Stimulated activated CD4-positive, alpha-beta T cell treated with anti-CD3 and anti-CD28 coated beads, TNF-alpha, amount 100 ng/mL, for 48 hours (primary cell): ENCODE measurements at places on chromosomes 3 and 15.

DNA sequence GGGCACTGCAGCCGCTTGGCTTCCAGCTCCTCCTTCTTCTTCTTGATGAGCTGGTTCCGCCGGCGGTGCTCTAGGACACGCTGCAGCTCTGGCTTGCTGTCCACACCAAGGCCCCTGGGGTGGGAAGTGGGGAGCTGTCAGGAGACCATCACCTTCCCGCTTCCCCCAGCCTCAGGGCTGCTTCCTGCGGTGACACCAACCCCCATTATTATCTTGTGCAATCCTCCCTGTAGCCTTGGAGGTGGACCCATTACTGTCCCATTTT, 10.0 kb downstream of the FAM107A start:
- DNase-seq = no peak

DNA sequence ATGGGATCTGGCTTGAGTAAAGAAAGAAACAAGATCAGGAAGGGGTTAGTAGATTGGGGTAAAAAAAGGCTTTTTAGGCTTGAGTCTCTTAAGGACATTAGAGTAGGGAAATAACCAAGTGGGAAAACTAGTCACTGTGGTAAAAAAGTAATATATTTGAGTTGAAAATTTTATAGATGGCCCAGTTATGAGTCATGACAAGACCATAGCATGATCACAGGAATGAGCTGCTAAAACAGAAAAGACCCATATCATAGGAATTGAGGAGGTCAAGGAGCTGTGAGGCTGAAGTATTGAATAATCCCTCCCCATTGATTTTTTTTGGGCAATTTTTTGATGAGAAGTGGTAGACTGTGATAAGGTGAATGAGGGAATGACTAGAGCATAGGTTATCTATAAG, 69.2 kb upstream of the TBC1D5 start:
- DNase-seq = no peak

GRCh38 chr15:36643551-36643950, 64.1 kb downstream of the CDIN1 start:
- DNase-seq = no peak

DNA sequence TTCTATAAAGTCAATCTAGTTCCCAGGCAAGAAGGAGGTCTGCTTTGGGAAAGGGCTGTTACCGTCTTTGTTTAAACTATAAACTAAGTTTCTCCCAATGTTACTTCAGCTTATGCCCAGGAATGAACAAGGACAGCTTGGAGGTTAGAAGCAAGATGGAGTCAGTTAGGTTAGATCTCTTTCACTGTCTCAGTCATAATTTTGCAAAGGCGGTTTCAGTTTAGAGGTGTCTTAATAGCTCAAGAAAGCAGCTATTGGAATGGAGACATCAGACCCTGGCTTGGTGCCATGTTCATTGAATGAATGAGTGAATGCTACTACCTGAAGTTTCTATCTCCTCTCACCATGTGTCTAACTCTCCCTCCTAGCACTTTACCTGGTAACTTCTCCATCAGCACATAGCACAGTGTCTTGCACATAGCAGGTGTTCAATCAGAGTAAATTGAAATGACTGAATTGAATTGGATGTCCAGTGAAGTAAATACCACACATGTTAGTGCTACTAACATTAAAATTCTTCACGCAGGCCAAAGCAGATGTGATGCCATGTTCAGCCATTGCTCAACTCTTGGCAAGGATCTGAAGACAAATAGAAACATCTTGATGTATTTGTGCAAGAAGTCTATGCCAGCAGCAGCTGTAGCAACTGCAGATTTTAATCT, 28.2 kb downstream of the CLEC3B start:
- DNase-seq = no peak

DNA sequence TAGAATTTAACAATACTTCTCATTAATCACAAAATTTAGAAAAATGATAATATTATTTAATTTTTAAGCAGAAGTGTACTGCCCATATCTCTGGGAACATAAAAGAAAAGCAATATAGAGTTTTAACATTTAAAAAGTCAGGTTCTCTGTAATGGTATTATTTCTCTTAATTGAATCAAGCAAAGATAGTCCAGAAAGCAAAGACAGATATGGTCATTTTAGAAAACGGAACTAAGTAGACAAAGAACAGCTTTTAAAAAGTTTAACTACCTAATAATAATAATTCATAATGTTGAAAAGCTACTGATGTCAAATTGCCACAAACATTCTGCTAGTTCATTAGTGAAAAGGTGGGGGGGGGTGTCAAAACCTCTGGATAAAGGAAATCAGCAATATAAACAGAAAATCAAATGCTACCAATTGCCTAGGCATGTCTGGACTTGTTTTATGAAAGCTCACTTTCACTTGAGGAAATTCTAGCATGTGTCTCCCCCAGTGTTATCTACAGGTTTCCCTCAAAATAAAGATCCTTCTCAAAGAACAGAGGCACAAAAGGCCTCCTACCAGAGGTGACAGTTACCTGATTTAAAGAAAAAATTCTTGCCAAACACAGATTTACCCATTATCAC, 1.7 kb downstream of the ZMAT3 start:
- no peak for DNase-seq

DNA sequence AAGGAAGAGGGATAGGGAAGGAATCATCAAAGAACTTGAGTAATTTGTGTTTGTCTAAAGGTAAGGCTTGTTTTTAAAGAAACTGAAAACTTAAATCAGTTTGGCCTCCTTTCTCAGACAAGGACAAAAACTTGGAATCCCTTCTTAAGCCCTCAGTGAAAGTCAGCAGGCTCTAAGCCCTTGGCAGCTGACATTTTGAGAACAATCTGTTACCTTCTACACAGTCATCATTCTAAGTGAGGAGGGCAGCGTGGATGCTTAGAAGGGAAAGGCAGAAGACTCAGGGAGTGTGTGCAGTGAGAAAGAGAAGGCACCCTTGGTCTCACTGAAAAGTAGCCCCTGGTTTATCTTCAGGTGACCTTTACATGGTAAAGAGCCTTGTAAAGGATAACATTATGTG, 10.8 kb downstream of the HSPBAP1 start:
- DNase-seq = no peak

DNA sequence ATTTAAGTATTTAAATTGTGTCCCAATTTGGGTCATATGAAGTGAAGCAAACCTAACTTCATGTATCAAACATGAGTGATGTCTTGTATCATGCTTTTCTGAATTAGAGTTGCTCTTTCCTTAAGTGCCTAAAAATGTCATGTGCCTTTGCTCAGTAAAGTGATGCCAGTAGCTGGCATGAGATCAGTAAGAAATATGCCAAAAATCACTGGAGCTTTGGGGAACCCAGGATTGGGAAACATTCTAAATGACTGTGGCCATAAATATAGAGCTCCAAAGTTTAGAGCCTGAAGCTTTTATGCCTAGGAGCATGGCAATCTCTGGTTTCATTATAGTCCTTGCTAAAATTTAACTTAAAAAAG, 33.8 kb downstream of the RBMS3 start:
- DNase-seq = no peak

GRCh38 chr3:5188419-5189221, 1.1 kb downstream of the EDEM1 start:
- DNase-seq = no peak

- no peak for DNase-seq
These were observed 148.5 kb upstream of the CTDSPL start for GRCh38 chr3:37712918-37713817.

GRCh38 chr3:13162549-13163320, 89.5 kb upstream of the IQSEC1 start:
- DNase-seq = no peak

DNA sequence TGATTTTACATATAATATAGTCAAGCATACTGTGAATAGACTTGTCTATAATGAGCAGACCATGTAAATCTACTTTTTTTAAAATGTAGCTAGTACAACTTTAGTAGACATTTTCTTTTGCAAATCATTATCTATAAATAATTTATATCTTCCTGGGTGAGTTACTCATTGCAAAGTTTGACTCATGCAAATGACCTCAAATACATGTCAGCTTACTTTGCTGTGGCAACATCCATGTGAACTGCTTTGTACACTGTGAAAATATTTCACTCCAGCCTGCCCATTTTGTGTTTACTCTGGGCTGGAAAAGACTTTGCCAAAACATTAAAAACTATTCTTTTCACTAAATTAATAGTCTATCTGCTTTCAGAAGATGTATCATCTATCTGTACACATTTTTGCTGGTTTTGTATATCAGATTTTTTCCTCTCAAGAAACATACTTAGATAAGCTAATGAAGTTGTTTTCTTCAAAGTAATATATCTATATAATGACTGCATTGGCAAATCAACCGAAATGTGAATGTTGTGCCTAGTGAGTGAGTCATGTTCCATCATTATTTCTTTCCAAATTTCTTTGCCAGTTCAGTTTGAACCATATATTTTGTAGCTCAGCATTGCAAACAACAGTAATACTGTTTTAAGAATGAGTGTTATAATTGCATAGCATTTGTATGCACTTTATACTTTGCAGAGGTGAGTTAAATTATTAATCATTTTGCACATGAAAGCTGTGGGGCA, 26.5 kb downstream of the IGSF10 start:
- DNase-seq = no peak

DNA sequence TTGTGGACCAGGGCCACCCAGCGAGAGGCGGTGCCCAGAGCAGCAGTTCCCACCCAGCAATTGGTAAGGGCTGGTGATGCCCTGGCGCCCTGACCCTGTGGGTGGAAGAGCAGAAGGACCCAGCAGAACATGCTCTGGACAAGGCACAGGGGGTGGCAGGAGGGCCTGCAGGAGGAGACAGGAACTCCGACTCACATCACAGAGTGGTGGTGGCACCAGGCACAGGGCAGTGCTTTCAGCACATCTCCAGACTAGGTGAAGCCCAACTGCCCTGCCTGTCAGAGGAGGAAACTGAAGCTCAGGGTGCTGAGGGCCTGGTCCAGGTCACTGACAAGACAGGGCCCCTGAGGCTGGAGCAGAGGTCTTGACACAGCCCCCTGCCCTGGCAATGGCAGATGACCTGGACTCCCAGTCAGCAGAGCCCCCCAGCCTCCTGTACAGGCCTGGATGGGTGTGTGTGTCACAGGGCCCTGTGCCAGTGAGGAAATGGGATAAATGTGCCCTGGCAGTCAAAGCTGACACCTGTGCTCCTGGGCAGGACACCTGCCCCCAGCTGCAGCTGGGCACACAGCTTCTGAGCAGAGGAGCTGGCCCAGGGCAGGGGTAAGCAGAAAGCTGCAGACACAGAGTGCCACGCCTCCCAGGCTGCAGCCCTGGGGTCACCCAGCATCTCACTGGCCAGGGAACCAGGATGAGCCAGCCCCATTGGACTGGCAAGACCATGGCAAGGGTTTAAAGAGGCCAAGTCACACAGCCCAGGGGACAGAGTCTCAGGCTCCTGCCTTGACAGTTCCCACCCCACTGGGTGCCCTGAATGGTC, 11.4 kb downstream of the KLF15 start:
- no peak for DNase-seq

- DNase-seq = no peak
These were observed 23.3 kb upstream of the CHMP2B start for GRCh38 chr3:87203809-87204208.

DNA sequence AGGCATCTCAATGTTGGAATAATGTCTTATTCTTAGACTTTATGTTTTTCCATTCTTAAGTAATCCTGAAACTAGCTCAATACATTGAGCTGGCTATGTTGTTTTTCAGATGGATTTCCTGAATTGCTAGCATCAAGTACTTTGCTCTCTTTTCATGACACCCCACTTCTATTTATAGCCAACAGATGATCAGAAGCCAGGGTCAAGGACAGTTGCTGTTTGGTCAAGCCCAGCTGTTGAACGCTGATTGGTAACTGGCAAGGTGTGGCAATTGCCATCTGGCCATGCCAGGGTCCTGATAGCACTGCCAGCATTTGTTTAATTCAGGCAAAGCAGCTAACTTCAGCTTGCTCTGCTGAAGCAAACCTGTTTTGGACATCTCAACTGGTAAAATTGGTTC, 46.2 kb upstream of the PLCL2 start:
- no peak for DNase-seq

- no peak for DNase-seq
These were observed 335.2 kb upstream of the TRIM42 start for GRCh38 chr3:140342668-140343067.

DNA sequence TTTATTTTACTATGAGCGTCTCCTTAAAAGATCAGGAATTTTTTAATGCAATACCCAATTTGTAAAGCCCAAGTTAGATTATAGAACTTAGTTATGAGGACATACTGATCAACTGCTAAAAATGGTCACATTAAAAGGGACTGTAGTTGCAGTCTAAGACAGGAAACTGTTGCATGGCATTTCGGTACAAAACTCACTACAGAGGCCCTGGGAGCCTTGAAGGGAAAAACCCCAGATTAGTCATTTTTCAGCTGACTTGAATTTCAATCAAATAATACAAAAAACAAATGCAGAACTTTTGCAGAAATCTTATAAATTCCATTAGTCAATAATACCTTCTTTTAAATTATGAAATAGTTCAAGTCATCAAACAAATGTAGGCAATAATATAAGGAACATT, 6.9 kb upstream of the PTX3 start:
- no peak for DNase-seq

DNA sequence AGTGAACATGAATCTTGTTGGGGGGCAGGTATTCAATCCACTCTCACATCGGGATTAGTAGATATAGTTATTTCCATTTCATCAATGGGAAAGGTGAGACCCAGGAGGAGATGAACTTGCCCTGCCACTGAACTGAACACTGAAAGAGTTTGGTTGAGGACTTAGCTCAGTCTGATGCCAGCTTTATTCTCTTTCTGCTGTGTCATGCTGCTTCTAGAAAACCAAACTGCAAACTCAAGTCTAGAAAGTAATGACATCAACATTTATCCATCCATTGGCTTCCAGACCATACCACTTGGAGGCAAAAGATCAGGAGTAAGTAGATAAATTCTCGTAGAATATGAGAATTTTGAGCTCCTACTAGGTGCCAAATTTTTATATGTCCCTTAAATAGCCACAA, 288.0 kb upstream of the CTNNB1 start:
- no peak for DNase-seq

DNA sequence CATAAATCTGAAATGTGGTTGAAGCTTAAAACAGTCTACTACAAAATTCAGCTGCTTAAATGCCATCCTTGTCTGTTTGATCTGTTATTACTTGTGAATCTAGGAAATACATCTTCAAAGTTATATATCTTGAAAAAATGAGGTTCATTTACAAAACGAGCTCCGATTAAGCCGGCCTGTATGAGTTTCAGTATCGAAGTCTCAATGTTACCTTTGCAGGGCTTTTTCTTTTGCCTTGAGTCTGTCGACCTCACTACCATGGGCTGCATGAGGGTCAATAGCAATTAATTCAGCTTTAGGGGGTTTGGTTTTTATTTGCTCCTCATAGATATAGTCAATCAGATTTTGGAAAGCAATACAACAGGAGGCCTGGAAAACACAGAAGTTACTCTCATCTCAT, 23.2 kb downstream of the ERICH6 start:
- DNase-seq = no peak

GRCh38 chr3:55897573-55898224, 410.6 kb upstream of the WNT5A start:
- no peak for DNase-seq

- DNase-seq = no peak
These were observed 6.7 kb downstream of the AMIGO3 start for GRCh38 chr3:49712631-49713317.

DNA sequence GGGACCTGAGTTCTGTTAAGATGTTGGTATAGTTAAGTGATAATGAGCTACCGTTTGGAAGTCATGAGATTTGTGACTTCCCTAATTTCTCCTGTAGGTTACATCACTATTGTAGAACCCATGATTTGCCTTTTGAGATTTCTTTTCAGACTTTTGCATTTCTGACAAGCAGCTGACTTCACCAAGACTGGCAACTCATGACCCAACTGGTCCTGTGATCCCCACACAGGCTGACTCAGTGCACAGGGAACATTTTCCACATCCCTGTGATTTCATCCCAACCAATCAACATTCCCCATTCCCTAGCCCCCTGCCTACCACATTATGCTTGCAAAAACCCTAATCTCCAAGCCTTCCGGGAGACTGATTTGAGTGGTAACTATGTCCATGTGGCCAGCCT, 242.1 kb upstream of the PDZRN3 start:
- no peak for DNase-seq
